ENCODE measurements at places on chromosomes 3 and 15.

DNA sequence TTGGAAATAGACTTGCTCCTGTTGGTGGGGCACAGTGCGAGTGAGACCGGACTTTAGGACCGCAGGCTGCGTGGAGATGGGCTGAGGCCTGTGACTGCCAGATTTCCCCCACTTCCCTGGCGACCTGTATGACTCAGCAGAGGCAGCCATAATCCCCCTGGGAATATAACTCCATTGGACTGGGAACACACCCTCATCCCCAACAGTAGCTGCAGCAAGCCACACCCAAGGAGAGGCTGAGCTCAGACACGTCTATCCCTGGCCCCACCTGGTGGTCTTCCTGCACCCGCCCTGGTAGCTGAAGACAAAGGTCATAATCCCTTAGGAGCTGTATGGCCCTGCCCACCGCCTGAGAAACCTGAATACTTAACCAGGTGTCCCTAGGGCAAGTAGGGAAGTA is 42.6 kb downstream of the DZIP1L start:
- no peak for DNase-seq

DNA sequence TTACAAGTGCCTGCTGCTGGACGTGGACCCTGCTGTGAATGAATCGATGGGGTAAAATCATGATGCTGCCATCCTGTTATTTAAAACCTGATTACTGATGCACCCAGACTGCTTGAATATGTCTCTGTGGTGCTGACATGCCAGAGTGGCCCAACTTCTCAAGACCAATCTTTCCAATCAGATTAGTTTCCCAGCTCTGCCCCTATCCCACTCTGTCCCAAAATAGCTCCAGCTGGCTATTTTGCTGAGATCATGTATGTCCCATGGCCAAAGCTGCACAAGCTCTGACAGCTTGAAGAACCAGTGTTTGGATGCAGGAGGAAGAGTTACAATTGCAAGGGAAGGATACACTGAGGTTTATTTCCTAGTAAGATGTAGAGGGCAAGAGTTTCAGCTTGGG is 153.6 kb downstream of the TMEM108 start:
- DNase-seq = no peak

DNA sequence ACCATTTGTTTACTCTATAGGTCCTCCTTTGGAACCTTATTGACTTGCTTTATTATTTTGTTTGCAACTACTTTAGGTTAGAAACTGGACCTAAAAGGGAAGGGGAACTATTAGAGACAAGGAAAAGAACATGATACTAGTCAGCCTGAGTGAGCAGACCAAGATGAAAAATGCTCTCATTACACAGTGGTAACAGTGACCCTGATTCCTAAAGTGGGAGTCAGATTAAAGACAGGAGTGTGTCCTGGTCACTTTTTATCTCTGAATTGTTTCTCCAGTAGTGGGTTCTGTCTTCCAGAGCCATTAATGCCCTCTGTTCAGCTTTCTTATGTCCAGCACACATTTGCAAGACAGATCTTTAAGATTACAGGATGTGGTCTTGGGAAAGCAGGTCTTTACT is 124.1 kb downstream of the TMEM108 start:
- DNase-seq = no peak

- no peak for DNase-seq
These were observed 423 bp upstream of the HACD3 start for GRCh38 chr15:65529762-65530317.

GRCh38 chr3:13276438-13277195 is 143.5 kb downstream of the NUP210 start:
- no peak for DNase-seq

GRCh38 chr3:53146319-53146891 is 14.6 kb upstream of the PRKCD start:
- no peak for DNase-seq
